Activated naive CD4-positive, alpha-beta T cell treated with anti-CD3 and anti-CD28 coated beads, Interleukin-2, amount 10 ng/mL, durations not matched to agents 7 days and 5 days (primary cell): ENCODE measurements at places on chromosomes 11 and 22.

- peaks cover 28% of the 10 kb centered on the region for H3K4me1 ChIP-seq
- no peak overlapping the region for H3K4me3 ChIP-seq
- H3K36me3 ChIP-seq: peaks cover 58% of the 10 kb centered on the region
- DNase-seq: no peak
- H3K27me3 ChIP-seq: no peaks in the 10 kb centered on the region
Observed at GRCh38 chr11:118778898-118779297, 12.1 kb downstream of the DDX6 start.

DNA sequence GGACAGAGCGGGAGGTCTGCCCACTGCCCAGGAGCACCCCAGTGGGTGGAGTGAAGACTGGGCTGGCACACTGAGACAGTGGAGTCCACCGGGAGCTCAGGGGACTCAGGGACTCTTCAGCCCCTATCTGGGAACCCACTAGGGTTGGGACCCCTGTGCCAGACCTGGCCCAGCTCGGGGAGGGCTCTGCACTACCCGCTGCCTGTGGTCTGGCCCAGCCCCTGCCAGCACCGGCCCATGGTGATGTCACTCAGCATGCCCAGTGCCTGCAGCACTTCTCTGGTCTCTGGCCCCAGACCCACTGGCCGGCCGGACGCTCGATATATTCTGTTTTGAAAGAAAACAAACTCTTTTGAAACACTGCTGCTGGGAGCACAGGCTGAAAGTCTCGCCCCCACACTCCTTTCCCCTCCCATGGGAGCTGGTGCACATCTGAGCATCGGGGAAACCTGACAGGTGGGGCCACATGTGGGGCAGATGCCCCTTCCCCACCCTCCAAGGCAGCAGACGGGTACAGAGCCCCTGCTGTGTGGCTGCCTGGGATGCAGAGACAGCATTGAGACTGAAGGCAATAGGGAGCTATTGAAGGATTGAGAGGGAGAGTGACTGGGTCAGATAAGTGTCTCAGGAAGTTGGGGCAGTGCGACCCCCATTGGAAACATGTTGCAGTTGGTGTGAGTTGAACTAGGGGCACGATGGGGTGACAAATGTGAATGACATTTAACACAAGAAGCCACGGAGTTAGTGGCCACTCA lies 62.9 kb downstream of the MYEOV start:
- H3K36me3 ChIP-seq: no peaks in the 10 kb centered on the region
- H3K4me3 ChIP-seq: no peak overlapping the region
- peak; percentile 9 for DNase-seq
- peaks cover 4% of the 10 kb centered on the region for H3K4me1 ChIP-seq
- peaks cover 7% of the 10 kb centered on the region for H3K27me3 ChIP-seq
- H3K27ac ChIP-seq: no peak overlapping the region

GRCh38 chr22:39471381-39472141 lies 14.7 kb downstream of the MGAT3 start:
- H3K4me3 ChIP-seq: no peak overlapping the region
- H3K36me3 ChIP-seq: peaks cover 4% of the 10 kb centered on the region
- peaks cover 16% of the 10 kb centered on the region for H3K27me3 ChIP-seq
- peak overlapping the region; percentile 72 for H3K27ac ChIP-seq

- no peak overlapping the region for H3K4me3 ChIP-seq
- peaks cover 25% of the 10 kb centered on the region for H3K4me1 ChIP-seq
- H3K36me3 ChIP-seq: peaks cover 28% of the 10 kb centered on the region
- no peaks in the 10 kb centered on the region for H3K27me3 ChIP-seq
- H3K27ac ChIP-seq: no peak overlapping the region
- DNase-seq: no peak
Observed at GRCh38 chr11:118526688-118527087, 586 bp upstream of the TTC36 start.

- no peak overlapping the region for H3K27ac ChIP-seq
- H3K4me3 ChIP-seq: no peak overlapping the region
Observed at GRCh38 chr11:78351193-78351592, 66.4 kb downstream of the GAB2 start.

DNA sequence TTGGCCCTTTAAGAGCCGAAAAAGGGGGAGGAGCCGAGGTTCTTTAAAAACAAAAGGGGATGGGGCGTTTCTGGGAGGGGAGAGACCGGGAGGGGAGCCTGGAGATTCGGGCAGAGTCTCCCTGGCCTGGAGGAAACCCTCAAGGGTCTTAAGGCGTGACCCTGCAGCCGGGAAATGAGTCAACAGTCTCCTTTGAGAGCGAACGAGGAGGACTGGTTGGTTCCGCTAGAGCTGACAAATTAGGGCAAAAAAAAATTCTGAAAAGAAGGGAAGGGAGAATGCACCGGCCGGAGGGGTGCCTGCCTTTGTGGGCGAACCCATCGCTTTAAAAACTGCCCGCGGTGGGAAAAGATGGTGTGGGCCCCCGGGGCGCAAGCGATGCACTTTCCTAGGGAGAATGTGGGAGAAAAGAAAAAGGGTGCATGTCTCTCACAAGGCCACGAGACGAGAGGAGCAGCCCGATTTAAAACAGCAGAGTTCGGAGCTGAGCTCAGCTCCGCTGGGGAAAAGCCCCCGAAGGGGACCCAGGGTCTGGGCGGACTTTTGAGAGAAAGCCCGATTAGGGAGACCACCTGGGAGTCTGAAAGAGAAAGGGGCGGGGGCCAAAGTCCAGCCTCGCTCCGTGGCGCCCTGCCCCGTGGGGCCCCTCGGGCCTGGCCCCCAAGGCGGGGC lies 874 bp downstream of the ZFTA start:
- H3K4me3 ChIP-seq: peak overlapping the region; percentile 89
- H3K27ac ChIP-seq: peak overlapping the region; percentile 55
- peak; percentile 71 for DNase-seq
- H3K36me3 ChIP-seq: no peaks in the 10 kb centered on the region
- H3K27me3 ChIP-seq: peaks cover 45% of the 10 kb centered on the region

DNA sequence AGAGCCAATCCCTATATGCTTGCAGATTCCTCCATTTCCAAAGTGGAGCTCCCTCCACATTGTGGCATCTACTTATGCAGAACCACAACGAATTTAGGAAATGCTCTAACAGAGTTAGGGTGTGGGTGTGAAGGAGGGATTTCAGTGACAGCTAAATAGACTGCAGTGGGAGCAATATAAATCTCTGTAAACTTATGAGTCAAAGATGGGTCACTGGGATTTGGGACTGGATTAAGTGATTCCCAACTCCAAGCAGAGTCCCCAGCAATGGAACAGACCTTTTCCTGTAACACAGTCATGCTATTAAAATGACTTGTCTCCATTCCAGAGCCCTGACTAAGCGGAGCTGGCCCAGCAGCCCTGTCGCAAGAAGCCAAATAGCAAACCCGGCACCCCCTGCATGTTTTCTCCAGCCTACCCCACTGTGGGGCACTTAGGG lies 36.6 kb downstream of the RPL27A start:
- peaks cover 52% of the 10 kb centered on the region for H3K27me3 ChIP-seq
- H3K36me3 ChIP-seq: no peaks in the 10 kb centered on the region
- no peak overlapping the region for H3K4me3 ChIP-seq
- H3K4me1 ChIP-seq: no peaks in the 10 kb centered on the region
- no peak overlapping the region for H3K27ac ChIP-seq
- DNase-seq: no peak

DNA sequence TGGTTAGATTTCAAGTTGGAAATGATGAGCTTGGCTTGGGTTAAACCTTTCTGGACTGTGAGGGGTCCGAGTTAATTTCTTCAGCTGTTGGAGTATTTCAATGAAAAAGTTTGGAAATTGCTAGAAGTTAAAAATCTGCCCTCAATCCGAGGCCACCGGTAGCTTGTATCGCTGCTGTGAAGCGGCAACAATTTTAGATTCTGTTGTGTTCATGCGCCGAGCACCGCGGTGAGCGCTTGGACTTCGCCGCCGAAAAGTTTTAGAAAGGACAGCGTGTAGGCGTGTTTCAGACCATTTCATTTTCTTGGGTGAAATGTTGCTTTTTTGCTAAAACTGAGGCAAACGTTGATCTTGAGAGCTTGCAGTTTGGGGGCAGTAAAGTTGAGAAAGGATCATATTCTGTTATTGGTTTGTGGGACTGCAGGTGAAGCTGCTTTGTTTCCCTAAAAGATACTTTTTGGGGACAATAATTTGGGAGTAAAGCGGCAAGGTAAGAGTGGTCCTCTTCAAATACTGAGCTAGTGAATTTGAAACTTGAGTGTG lies 928 bp downstream of the FBXO7 start:
- no peaks in the 10 kb centered on the region for H3K27me3 ChIP-seq
- H3K4me1 ChIP-seq: peaks cover 31% of the 10 kb centered on the region
- H3K4me3 ChIP-seq: peak overlapping the region; percentile 95
- H3K27ac ChIP-seq: peak overlapping the region; percentile 97
- peak; percentile 52 for DNase-seq
- peaks cover 13% of the 10 kb centered on the region for H3K36me3 ChIP-seq

DNA sequence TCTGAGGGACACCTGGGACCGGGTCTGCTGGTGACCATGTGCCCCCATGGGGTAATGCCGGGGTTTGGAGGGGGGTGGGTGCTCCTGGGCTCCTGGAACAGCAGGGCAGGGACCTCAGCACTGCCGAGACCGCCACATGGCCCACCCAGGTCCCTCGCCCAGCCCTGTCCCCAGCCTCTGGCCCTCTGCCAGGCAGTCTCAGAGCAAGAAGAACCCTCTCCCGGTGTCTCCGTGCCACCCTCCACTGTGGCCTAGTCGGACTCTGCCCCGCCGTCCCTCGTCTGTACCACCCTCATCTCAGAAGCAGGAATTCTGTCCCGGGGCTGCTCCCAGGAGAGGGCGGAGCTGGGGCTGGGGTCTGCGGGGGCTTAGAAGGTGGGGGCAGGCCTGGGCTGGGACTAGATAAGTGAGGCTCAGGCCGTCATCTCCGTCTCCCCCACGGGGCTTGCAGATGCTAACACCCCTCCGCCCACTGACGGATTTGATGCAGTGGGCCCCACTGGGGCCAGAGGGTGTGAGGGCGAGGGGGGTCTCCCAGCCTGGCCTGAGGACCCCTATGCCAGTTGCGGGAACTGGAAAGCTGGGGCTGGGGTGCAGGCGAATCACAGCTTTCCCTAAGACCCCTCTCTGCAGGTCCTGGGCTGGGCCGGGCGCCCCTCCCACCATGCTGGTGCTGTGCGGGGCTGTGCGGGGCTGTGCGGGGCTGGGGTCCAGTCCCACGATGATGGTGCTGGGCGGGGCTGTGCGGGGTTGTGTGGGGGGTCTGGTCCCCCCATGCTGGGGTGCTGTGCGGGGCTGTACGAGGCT lies 1.1 kb downstream of the MUC5AC start:
- no peaks in the 10 kb centered on the region for H3K36me3 ChIP-seq
- no peak for DNase-seq
- no peak overlapping the region for H3K27ac ChIP-seq
- H3K4me1 ChIP-seq: no peaks in the 10 kb centered on the region

DNA sequence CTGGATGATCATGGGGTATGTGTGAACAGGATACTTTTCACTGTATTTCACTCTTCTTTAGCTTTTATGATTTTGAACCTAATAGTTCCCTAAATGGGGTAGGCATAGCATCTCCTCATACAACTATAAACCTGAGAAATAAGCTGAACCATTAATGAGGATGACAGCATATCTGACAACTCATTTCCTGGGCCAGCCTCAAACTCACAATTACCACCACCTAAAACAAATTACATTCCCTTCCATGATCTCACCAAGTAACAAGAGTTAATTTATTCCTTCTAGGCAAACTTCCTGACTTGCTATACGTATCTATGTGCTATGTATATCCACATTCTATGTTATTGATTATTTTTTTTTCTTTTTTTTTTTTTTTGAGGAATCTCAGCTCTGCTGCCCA lies 23.0 kb downstream of the SIK3 start:
- H3K36me3 ChIP-seq: peaks cover 6% of the 10 kb centered on the region
- DNase-seq: no peak
- peaks cover 47% of the 10 kb centered on the region for H3K4me1 ChIP-seq
- no peaks in the 10 kb centered on the region for H3K27me3 ChIP-seq
- H3K27ac ChIP-seq: no peak overlapping the region

- no peaks in the 10 kb centered on the region for H3K36me3 ChIP-seq
- no peak overlapping the region for H3K27ac ChIP-seq
- H3K4me1 ChIP-seq: no peaks in the 10 kb centered on the region
- no peak overlapping the region for H3K4me3 ChIP-seq
Observed at GRCh38 chr22:29224121-29224858, 18.6 kb downstream of the EMID1 start.

DNA sequence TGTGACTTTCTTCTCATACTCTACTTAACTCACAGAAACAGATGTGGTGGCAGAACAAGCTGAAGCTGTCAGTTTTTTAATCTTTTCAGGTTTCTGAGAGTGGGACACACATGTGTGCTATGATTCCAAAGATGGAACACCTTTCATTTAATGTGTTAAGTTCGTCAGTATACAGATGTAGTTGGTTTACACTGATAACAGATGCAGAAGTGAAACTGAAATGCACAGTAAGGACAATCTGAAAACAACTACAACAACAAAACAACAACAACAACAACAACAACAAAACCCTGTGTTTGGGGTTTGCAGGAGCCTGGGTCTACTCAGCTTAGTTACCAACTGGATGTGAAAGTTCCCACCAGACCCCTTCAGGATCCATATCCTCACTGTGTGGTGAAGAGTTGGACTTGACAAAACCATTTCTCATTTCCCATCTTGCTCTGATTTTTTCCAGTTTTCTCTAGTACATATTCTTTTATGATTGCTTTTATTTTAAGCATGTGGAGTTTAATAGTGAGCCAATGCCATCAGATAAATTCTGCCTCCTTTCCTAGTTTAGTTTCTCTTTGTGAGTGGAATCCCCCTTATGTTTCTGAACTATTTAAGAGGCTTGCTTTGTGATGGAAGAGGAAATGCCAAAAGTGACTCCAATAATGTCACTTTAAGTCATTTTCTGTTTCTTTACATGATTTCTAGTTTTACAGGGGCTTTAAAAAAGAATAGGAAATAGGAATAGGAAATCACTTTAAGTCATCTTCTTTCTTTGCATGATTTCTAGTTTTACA lies 47.8 kb downstream of the ARHGAP42 start:
- H3K4me1 ChIP-seq: no peaks in the 10 kb centered on the region
- H3K27me3 ChIP-seq: no peaks in the 10 kb centered on the region
- no peak overlapping the region for H3K27ac ChIP-seq
- H3K4me3 ChIP-seq: no peak overlapping the region

DNA sequence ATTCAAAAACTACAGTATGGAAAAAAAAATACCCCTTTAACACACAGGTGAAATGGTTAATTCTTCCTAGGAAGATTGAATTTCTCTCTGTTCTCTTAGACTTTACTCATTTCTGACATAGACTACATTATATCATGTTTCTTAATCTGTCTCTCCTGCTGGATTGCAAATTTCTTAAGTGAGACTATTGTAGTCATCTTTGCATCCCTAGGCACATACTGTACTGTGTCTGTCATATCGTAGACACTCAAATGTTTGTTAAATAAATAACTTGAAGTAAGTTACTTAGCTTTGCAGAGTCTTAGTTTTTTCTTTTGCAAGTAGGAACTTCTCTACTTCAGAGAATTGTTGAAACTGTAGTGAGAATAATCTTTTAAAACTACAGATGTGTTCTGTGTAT lies 58.7 kb downstream of the FAM83F start:
- H3K4me1 ChIP-seq: peaks cover 84% of the 10 kb centered on the region
- no peaks in the 10 kb centered on the region for H3K27me3 ChIP-seq
- H3K36me3 ChIP-seq: peaks cover 21% of the 10 kb centered on the region
- H3K27ac ChIP-seq: no peak overlapping the region

GRCh38 chr11:82858556-82859091 lies 41.6 kb downstream of the PRCP start:
- no peaks in the 10 kb centered on the region for H3K27me3 ChIP-seq
- H3K4me1 ChIP-seq: peaks cover 7% of the 10 kb centered on the region

- H3K27me3 ChIP-seq: no peaks in the 10 kb centered on the region
- no peak overlapping the region for H3K4me3 ChIP-seq
- peaks cover 26% of the 10 kb centered on the region for H3K4me1 ChIP-seq
- no peak for DNase-seq
- no peaks in the 10 kb centered on the region for H3K36me3 ChIP-seq
Observed at GRCh38 chr11:12164061-12165014, 53.9 kb downstream of the MICAL2 start.
